ENCODE measurements at places on chromosomes 7 and 10. TPM values are rescaled to one million over a fixed set of nuclear protein-coding genes. Genes with fewer than 3 reads are reported as not detected.

SAP25 gene
- total RNA-seq, result 8.0 TPM

MMP21 gene
- not detected for total RNA-seq

SRRM3 gene
- total RNA-seq, result 154 TPM

SUN3 gene
- total RNA-seq, result not detected

EVX1 gene
- total RNA-seq, result 7.1 TPM

SEC31B gene
- 22.3 TPM for total RNA-seq

PNLIP gene
- total RNA-seq, result not detected

GCK gene
- total RNA-seq, result 43.9 TPM
